ENCODE measurements at places on chromosomes 12 and 14.

- no peak for DNase-seq
These were observed 93.9 kb upstream of the RASSF8 start for GRCh38 chr12:25864306-25865276.

DNA sequence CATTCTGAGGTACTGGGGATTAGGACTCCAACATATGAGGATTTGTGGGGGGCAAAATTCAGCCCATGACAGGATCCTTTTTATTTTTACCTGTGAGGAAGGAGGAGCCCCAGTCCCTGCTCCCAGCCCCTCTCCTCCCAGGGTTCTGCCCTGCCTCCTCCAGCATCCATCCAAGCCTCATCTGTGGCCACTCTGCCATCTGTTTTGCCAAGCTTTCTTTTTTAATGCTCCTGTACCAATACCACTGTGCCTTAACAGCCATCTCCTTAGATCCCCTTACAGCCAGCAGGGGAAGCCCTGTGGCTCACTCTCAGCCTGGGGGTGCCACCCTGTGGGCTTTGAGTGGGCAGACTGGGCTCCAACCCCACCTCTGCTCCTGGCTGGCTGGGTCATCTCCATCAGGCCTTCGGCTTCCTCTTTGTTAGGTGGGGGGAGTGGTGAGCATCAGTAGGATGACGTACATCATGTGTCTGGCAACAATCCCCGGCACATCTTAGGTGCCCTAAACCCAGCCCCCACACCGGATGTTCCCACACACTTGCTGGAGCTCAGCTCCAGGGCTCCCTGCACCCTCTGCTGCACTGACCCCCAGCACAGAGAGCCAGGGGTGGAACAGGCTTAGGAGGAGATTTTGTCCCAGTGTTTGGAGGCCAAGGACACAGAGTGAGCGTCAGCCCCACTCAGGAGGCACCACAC, 40.2 kb downstream of the CYP46A1 start:
- DNase-seq: peak; percentile 80

DNA sequence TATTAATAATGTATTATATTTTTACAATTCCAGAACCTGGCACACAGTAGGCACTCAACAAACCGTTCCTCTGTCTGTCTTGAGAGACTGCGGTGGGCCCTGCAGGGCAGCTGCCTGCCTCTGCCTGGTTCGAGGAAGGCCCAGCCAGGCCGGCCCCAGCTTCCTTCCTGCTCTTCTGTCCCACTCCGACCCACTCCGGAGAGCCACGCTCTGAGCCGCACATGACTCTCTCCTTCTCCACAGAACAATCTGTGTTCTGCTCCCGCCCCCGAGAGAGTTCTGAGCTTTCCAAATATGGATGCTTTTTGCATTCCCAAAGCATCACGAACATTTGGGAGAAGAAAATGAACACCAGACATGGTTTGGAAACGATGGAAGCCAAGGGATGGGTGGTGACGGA, 57.3 kb downstream of the TTC7B start:
- DNase-seq: no peak

GRCh38 chr12:5473076-5473782, 41.3 kb downstream of the NTF3 start:
- DNase-seq: no peak

DNA sequence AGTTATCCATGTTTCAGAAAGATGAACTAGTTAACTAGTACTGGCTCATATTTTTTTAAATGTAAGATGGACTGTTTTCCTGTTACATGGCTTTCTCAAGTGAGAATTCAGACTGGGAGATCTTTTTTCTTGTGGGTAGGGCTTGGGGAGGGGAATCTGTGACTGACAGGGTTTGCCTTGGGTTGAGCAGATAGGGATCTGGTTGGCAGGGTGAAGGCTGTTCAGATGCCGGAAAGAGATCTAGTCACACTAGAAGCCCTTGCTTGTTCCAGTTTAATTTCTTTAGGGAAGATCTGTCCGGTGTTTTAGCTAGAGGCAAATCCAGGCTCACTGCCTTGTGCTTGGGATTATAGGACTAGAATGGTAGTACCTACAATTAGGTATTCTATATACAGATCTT, 63.2 kb downstream of the FBXO33 start:
- no peak for DNase-seq

DNA sequence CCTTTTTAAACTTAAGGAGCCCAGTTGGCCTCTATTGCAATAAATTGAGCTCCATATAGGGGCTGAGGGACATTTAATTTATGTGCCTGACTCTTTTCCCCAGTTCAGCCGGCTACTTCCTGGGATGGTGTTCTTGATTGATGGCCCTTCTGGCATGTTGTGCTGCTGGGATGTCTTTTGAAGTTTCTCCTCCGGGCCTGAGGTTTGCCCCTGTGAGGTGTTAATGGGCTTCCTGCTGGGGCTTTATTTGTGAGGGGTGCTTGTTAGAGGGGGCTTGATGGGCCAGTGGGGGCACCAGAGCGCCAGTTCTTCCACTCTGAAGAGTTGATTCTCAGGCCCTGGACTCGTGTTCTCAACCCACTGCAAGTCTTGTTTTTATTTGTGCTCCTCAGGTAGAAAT, 69.6 kb downstream of the CHST11 start:
- DNase-seq: no peak

DNA sequence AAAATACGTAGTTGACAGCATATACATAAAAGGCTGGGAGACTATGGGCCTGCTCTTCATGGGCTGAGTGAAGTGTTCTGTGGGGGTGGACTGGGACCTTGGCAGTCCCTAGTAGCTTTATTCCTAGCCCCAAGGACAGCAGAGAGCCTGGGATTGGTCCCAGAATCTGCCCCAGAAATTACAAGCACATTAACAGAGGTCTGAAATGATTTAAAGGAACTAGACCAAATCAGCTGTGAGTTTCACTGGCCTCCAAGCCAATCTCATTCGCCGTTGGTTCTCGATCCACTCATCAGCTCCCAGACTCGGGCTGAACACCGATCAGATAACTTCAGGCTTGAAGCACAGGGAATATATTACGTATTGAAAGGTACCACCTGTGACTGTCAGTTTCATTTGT, 77.0 kb upstream of the PSMC1 start:
- no peak for DNase-seq

GRCh38 chr12:97075161-97075933, 168.3 kb downstream of the NEDD1 start:
- no peak for DNase-seq

- no peak for DNase-seq
These were observed 16.6 kb upstream of the PLEK2 start for GRCh38 chr14:67428501-67429031.

GRCh38 chr12:76190299-76190698, 105.8 kb upstream of the NAP1L1 start:
- DNase-seq: no peak

- DNase-seq: peak; percentile 82
These were observed 453.9 kb downstream of the MED13L start for GRCh38 chr12:115823635-115824034.

DNA sequence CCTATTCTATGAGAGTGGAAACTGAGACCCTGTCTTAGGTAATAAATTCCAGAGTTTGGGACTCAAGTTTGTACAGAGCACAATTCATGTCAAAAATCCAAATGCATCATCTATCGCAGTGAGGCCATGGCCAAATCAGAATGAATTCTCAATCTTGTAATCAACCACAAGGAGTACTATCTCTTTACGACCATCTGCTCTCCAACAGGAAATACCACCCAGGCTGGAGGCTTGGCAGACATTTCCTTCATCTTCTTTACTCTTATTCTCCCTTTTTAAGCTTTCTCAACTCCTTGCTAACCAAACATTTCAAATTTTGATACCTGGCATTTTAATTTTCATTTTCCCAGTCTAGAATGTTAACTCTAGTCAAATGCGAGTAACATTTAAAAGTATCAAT, 32.7 kb upstream of the RNU6-7 start:
- no peak for DNase-seq

- no peak for DNase-seq
These were observed 390.1 kb downstream of the DPF3 start for GRCh38 chr14:72503696-72504368.

GRCh38 chr12:109716512-109717389, 3.1 kb downstream of the FAM222A start:
- DNase-seq: no peak

- DNase-seq: no peak
These were observed 88.3 kb downstream of the NPAS3 start for GRCh38 chr14:33026850-33027430.

GRCh38 chr14:65332141-65332871, 80.2 kb upstream of the FUT8 start:
- DNase-seq: no peak

DNA sequence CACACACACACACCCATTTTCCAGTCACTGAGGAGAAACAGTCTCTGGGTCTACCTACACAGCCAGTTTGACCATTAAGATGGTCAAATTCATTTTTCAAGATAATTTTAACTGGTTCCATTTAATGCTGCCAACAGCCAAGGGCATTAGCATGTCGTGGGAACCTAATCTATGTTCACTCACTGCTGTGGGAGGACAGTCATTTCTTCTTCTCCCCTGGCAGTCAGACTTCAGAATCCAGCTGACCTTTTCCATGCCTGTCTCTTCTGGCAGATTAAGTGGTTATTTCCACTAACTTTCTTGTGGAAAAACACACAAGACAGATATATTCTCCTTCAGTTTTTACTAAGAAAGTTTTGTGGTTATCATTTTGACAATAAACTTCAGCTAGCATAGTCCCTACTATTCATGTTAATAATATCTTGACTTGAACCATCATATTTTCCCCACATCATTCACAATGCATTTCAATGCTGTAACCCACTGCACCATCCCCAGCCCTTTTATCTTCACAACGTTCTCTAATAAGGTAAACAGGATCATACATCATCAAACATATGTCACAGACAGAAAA, 82.2 kb downstream of the DAD1 start:
- DNase-seq: no peak

GRCh38 chr12:39405580-39405979, 37.3 kb downstream of the KIF21A start:
- DNase-seq: no peak

DNA sequence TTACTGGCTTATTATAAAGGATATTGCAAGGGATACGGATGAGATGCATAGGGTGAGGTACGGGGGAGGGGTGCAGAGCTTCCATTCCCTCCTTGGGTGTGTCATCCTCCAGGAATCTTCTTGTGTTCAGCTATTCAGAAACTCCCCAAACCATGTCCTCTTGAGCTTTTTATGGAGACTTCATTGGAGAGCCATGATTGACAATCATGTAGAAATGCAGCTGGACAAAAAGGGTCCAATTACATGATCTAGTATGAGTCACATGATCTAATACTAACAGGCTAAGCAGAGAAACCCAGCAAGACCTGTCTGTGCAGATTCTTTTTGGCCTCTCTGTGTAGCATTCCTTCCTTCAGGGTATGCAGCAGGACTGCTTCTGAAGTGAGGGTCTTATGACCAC, 23.9 kb upstream of the FLVCR2 start:
- no peak for DNase-seq

GRCh38 chr14:81133400-81133799, 87.4 kb downstream of the GTF2A1 start:
- no peak for DNase-seq

- no peak for DNase-seq
These were observed 12.9 kb downstream of the CTDSP2 start for GRCh38 chr12:57833672-57834071.

DNA sequence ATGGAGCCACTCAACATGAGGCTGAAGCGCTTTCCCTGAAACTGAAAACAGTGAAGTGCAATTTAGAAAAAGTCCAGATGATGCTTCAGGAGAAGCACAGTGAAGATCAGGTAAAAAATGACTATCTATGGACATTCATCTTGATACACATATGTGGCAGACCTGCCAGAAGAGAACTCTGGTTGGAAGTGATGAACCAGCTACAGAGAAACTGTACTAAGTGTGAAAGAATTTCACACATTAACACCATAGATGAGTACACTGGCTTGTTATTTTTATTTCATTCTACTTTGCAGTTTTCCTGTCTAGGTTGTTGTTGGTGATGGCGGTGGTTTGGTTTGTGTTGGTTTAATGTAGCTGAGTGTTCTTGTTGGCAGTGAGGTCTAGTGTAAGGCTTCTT, 174.7 kb downstream of the ESR2 start:
- no peak for DNase-seq

- DNase-seq: no peak
These were observed 31.8 kb upstream of the RPH3A start for GRCh38 chr12:112759786-112760185.

DNA sequence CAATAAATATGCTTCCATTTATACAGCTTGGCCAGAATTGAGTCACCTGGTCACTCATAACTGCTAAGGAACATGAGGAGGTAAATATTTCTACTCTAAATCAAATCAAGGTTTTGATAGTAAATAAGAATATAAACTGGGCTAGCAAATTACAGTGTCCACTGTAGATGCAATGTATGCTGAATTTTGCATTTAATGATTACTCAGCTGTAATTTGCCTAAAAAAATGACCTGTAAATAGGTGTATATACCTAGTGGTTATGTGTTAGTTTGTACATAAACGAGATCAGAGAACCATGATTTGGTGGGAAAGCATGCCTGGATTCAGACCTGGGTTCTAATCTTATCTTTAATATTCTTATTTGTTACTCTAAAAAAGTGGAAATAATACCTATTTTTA, 76.6 kb upstream of the CNTN1 start:
- DNase-seq: no peak

DNA sequence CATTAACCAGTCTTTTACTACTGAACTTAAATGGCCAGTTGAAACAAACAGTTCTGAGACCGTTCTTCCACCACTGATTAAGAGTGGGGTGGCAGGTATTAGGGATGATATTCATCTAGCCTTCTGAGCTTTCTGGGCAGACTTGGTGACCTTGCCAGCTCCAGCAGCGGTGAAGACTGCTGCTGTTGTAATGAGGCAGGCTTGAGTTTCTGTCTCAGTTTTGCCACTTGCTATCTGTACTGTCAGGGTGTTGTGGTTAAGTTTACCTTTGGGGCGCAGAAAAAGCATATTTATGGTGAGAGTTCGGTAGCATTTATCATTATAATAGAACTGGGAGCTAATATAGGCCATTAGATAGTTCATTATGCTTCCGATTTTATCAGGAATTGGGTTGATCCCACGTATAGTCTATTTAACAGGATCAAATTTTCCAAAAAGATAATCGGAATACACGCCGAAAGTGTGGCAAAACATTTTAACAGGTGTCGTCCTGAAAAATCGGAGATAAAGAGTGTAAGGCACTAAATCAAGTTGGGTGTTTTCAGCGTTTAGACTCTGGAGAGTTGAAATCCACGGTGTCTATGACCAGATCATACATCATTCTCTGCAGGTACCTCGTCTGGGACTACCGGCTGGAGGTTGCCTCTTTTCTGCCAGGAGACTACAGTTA, 688 bp upstream of the NECAP1 start:
- no peak for DNase-seq

All from WERI-Rb-1 (cell line).